CD4-positive, alpha-beta T cell (primary cell): ENCODE measurements at places on chromosomes 16 and 17. TPM values are rescaled to one million over a fixed set of nuclear protein-coding genes. Genes with fewer than 3 reads are reported as not detected.

TRIM65 gene
- total RNA-seq, result 9.9 TPM

SBK1 gene
- total RNA-seq, result 13.0 TPM

HBA2 gene
- not detected for total RNA-seq

PDILT gene
- total RNA-seq, result not detected

PRKCB gene
- total RNA-seq, result 64.7 TPM

ATP1B2 gene
- 0.69 TPM for total RNA-seq

DNA sequence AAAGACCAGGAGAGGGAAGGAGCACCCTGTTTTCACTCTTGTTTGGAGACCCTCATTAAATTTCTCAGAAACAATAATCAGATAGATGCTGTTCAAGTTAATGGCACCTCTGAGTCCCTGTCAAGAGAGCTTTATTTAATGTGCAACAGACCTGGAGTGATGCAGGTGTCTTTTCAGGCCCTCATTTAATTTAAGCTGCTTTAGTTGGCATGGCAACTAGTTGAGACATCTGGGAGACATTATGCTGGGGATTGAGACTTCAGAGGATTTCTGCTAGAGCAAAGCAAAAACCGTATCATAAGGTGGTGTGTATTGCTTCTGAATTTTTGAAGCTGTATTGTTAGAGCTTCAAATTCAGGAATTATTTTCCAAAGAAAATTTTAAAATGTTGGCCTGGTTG, 108.5 kb downstream of the NLK start:
- DNase-seq, result no peak

- no peak for DNase-seq
Observed at GRCh38 chr16:3182608-3183444, 5.2 kb upstream of the OR1F1 start.

GRCh38 chr17:17711641-17712162, 30.4 kb downstream of the RAI1 start:
- DNase-seq, result no peak

GRCh38 chr17:20234276-20234675, 225.1 kb downstream of the SPECC1 start:
- no peak for DNase-seq

DNA sequence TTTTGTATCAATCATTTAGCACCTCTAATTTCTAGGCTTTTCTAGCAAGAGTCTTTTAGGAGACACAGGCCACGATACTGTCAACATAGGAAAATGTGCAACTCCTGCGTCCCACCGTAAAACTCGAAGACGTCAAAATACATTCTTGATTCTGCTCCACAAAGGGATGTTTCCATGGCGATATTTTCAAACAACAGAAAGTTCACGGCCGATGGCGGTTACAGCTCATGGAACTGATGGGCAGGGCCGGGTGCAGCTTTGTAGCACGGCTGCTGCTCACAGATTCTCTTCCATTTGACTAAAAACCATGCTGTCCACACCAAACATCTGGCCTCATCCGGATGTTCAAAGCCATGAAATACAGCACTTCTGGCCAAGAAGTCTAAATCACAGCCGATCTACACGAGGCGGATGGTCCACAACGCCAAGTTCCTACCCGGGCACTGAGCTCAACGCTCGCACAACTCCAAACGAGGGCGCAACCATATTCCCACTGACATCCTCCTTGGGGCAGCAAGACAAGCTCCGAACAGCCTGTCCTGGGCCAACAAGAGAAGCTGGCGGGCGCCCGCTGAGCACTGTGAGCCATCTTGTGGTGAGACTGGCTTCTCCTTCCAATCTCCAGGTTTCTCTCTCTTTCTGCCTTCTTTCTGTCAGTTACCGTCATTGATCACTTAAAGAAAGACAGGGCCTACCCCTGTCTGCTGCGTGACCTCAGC, 79.8 kb downstream of the ZNF778 start:
- DNase-seq, result no peak

GRCh38 chr16:6977291-6977690, 355.4 kb upstream of the RBFOX1 start:
- DNase-seq, result no peak

DNA sequence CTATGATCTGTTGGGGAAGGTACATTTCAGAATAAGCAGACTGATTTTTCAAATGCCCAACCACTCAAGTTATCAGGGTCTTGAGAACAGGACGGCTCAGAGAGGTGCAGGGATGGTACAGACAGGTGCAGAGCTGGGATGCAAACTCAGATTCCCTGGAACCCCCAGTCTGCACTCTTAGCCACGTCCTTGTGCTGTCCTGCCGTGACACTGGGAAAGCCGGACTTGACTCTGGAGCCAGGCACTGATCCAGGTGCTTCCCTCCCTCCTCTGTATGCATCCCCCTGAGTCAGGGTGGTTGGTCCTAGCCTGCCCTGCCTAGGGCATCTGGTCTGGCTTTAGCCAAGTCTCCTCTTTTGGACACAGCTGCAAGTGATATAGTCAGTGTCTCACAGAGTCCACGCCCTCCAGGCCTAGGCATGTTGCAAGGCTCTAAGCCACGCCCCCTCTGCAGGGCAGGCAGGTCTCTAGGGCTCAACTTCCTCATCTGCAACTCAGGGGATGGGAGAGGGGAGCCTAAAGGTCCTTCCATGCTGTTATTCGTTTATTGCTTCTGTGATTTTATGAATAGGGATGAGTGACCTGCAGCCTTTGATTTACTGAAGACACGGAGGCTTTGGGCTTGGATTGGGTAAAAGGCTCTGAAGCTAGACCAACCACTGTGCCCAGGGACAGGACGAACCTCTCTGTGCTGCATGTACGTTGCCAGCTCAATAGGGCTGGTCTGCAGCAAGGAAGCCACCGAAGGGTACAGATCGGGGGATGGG, 97.3 kb downstream of the SDK2 start:
- peak; percentile 16 for DNase-seq

- peak; percentile 51 for DNase-seq
Observed at GRCh38 chr17:6755731-6756184, at the start of gene XAF1. XAF1 (plus strand) TSS chr17:6756046; CDS start chr17:6756079, 33 bp downstream.

DNA sequence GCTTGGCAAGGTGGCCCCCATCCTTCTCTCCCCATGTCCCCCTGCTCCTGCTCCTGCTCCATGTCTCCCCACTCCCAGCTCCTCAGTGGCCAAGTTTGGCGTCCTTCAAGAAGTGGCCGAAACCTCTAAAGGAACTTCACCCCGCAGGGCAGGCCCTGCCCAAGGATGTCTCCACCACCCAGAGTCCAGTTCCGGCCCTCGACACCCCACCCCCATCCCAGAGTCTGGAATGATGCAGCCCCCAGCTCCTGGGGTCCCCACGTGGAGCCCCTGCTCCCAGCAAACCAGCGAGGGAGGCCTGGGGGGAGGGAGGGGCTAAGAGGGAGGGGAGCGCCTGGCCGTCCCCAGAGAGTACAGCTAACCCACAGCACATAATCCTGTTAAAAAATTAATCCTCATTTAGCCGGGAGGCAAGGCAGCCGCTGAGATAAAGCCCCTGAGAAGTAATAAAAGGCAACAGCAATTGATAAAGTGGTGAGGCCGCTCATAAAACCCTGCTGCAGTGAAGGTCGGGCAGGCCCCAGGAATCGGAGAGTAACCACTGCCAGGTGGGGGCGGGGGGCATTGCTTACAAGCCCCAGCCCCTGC, 9.9 kb upstream of the ENPP7 start:
- DNase-seq, result no peak

DNA sequence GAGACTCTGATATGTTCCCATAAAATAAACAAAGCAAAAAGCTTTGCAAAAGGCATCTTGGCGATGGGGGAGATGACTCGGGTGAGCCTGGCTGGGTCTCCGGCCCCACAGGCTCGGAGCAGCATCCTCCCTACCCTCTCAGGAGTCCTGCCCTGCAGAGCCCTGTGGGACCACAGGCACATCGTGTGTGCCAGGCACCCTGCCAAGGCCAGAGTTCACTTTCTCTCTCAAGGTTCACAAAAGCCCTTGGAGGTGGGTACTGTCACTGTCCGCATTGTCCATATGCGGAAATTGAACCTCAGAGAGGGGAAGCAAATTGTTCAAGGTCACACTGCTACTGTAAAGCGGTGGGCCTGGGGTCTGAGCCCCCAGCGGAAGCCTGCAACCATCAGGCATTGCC, 48.5 kb downstream of the CRISPLD2 start:
- no peak for DNase-seq

DNA sequence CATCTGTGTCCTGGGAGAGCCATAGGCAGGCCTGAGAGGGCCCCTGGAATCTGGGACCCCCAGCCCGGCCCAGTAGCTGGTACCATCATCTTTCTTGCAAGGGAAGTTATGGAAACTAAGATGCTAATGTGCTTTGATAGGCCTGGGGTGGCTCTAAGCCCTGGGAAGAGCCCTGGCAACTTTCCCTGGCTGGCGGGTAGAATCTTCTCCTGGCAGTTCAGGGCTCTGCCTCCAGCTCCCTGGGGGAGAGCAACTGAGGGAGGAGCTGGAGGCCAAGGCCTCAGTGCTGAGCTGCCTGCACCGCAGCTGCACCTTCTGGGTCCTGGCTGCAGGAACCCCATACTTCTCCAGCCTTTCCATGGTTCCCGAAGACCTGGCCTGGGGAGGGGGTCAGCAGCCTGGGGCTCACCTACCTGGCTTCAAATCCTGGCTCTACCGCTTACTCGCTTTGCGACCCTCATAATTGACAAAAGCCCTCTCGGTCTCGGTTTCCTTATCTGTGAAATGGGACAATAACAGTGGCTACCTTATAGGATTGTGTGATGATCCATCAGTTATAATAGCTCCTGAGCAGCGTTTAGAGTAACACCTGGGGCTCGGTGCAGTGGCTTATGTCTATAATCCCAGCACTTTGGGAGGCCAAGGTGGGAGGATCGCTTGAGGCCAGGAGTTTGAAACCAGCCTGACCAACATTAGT, 333.7 kb downstream of the SEC14L1 start:
- DNase-seq, result no peak
